RWPE1 (cell line): ENCODE measurements at places on chromosomes 12 and 14.

GRCh38 chr12:24212496-24212895 is 263.0 kb upstream of the SOX5 start:
- DNase-seq = no peak

DNA sequence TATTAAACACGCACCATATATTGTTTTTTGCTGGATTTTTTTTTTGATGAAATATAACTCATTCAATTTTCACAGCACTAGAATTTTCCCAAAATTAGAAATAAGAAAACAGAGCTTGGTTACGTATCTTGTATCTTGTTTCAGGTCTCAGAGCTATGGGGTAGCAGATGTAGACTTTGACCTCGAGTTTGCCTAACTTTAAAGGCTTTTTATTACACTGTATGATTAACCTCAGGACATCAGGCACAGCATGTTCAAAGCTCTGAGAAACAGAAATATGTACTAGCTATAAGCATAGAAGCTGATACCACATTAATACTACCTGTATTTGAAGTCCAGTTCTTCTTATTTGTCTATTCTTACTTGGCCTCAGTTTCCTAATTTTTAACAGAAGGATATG is 171.9 kb upstream of the KITLG start:
- DNase-seq = no peak

DNA sequence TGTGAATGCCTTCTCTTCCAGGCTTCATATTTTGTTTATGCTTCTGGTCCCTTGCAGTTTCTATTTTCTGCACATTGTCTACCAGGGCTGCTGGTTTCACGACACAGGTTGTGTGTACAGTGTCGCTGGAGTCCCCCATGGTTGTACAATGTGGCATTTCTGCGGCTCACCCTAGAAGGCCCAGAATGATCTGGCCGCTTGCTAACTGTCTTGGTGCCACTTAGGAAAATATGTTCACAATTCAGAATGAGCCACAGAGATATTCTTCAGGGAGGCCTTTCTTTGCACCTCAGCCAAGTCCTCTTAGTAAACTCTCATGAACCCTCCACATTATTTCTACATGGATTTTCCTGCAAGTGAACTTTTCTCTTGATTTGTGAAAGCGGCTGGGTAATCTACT is 195.4 kb downstream of the SUDS3 start:
- no peak for DNase-seq

- DNase-seq = no peak
Measured at GRCh38 chr12:113392520-113392919, 11.2 kb downstream of the SDS start.

DNA sequence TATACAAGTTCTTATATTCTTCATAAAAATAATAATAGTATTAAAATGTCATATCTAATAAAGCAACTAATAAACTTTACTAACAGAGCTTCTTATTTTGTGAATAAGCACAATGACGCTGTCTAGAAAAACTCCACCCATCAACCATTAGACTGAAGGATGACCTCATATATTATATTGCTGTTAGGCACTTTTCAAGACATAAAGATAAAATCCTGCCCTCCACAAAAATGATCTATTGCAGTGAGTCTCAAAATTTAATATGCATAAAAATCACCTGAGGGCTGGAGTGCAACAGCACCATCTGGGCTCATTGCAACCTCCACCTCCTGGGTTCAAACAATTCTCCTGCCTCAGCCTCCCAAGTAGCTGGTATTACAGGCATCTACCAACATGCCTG is 20.1 kb downstream of the TM7SF3 start:
- DNase-seq = no peak
